CD4-positive, alpha-beta memory T cell (primary cell): ENCODE measurements at places on chromosomes 7 and 10.

DNA sequence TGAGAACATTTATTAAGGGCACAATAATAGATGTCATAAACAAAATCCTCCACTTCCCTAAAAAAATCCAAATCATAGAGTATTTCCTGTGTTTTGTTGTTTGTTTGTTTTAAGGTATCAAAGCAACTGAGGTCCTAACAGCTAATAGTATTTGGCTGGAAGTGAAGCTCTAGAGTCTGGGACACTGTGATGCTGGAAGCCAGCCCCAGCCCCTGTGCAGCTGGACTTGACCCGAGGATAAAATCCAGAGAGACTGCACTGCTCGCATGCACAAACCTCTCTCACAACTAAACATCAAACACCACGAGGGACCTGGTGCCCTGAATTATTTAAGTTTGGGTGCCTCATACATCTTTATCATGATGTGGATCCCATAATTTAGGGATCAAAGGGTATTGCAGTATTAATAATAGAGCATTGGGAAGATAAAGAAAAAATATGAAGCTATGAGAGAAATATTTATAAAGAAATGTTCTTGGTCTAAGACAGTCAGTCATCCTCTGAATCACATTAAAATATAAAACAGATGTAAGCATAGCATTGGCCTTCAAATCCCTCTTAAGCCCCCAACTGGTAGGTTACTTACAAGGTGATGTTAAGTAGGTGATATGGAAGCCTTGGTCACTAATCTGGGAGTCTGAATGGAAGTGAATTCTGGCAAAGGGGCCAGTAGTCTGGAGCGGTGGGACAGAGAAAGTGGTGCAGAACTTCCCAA lies 44.4 kb downstream of the CUBN start:
- DNase-seq, result no peak

GRCh38 chr7:46949270-46949931 lies 632.5 kb downstream of the TNS3 start:
- DNase-seq, result no peak

DNA sequence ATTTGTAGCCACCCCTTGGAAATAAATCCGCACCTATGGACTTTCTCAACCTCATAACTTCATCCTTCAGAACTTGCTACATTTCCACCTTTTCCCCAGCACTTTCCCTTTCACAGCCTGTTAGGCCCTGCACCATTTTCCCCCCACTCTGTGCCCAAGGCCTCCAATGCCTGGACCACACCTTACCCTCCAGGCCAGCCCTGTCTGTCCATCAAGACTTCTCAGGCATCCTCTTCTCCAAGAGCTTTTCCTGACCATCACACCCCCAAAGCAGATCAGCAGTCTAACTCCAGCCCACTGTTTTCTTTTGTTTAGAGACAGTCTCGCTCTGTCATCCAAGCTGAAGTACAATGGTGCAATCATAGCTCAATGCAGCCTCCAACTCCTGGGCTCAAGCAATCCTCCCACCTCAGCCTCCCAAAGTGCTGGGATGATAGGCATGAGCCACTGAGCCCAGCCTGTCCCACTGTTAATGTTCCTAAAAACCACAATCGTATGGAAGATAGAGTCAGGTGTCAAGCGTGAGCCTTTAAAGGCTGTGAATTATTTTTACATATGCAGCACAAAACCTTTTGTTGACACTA lies 116.8 kb downstream of the PARD3 start:
- no peak for DNase-seq

- peak; percentile 40 for DNase-seq
Observed at GRCh38 chr7:91940171-91940570, 491 bp upstream of the AKAP9 start.

DNA sequence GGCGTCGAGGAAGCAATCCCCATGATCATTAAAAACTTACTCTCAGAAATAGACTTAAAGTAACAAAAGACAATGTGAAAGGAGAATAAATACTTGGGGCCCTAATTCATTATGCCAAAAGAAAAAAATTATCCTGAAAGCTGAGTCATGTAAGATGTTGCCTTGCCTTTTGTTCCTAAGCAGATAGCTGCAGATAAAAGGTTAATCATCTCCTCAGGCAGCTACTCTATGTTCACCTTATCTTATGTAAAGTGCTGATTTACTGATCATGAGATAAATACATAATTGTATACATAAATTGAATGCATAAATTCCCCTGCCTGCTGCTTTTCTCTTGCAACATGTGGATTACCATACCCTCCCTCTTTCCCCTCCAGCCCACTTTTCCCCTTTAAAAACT lies 28.1 kb upstream of the CREB3L2 start:
- no peak for DNase-seq

DNA sequence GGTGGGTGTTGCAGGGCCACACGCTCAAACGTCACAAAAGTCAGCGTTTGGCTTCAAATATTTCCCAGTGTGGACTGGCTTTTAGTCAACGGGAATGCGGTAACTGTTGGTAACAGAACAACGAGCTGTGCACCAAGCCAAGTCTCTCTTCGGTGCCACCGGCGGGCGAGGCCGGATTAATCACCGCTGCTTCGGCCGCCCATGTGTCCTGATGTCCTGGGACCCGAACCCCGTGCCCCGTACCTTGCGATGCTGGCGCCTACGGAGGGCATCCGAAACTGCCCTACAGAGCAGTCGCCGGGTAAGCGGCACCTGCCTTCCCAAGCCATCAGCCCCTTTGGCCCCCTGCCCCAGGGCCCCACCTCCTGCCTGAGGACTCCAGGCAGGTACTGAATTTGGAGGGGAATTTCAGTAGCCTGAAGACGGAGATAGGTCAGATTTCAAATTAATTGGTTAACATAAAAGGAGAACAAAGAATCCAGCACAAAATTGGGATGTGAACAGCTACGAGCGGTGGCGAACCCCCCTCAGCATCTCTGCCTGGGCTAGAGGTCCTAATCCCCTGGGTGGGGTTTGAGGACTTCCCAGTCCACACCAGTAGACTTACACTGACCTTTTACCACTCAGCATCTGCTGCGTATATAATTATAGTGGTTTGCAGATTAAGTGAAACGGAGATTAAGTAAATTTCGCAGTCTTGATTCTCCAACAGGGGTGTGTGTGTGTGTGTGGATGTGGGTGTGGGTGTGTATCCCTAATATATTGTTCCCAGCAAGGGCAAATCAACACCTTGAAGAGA lies at the start of gene LRRC72:
Gene LRRC72, plus strand, starts transcription at position 84 of the 799 bp plus-strand sequence. Its CDS starts 128 bp downstream, at position 212.
- DNase-seq, result no peak

GRCh38 chr7:94249631-94250030 lies 145.1 kb upstream of the COL1A2 start:
- DNase-seq, result no peak

DNA sequence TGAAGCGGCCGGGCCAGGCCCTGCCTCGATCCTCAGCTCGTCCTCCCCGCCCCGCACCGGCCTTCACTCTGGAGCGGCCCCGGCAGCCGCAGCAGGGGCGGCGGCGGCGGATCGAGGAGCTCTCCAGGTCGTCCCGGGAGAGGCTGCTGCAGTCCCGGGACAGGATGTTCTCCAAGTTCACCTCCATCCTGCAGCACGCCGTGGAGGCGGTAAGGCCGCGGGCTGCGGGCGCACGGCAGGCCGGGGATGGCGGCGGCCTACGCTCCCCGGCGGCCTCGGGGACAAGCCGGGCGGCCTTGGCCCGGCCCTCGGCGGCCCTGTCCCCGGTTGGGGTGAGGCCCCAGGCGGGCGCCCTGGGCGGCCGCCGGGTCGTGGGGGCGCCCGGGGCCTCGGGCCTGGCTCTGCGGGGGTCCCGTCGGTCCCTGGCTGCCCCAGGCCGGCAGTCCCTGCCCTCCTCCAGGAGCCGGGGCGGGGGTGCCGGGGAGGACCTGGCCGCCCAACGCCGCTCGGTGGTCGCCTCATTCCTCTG lies 399 bp downstream of the FHIP2A start:
- DNase-seq, result no peak

- DNase-seq, result no peak
Observed at GRCh38 chr7:107390916-107391315, 78.9 kb upstream of the GPR22 start.

- DNase-seq, result no peak
Observed at GRCh38 chr7:38306171-38306570, 32.7 kb upstream of the TARP start.

DNA sequence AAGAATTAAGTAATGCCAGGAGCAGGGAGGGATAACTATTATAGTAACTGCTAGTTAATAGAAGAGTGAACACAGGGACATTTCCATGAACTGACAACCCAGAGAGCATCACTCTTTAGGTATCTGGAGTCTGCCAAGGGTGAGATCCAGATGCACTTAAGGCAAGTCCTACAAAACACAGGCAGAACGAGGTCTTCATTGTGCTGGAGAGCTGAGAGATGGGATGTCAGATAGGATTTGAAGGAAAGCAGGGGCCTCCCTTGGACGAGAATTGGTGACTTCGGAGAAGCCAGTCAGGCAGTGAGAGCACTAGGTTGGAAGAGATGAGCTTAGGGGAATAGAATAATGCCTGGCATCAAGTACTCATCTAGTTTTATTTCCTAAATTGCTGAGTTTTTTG lies 684.5 kb downstream of the GATA3 start:
- DNase-seq, result no peak

- no peak for DNase-seq
Observed at GRCh38 chr10:11958956-11959355, 83.7 kb downstream of the UPF2 start.

DNA sequence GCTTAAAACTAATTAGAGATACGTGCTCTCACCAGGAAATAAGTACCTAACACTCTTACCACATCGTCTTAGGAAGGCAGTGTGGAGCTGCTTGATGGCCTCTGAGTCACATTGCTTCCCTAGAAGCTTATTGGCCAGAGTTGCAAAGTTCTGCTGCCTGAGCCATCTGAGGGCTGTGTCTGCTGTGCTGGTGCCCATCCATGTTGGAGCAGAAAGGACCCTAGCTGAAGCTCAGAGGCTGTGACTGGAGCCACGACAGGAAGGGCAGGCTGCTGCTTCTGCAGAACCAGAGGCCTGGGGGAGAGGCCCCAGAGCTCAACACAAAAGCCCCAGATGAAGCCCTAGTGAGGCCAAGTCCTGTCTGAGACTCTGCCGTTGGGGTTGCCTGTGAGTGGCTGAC lies 64.8 kb upstream of the IGFBP3 start:
- no peak for DNase-seq

DNA sequence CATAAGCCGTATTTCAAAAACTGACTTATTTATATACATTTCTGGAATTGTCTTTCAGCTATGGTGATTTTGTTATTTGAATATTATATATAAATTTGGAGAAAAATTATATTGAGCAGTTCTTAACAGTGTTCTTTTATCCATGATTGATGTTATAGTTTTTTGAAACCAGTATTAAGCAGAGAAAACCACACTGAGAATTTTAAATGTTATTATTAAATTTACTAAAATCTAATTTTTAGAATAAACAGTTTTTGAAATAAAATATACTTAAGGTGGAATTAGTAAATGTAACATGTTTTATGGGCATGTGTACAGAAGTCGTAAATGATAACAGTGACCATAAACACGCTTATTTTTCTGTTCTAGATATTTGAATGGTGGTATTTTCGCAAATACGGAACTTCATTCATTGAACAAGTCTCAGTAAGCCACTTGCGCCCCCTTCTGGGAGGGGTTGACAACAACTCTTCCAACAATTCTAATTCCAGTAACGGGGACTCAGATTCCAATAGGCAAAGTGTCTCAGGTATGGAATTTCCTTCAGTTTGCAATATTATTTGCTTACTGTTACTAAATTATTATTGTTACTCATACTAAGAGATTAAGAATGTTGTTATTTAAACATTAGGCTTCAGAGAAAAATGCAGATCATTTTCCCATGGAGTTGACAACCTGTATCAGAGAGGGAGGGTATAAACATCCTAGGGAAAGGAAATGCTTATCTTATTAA lies 166.1 kb downstream of the ST7 start:
- peak; percentile 68 for DNase-seq

GRCh38 chr7:8176370-8177081 lies 85.4 kb downstream of the ICA1 start:
- DNase-seq, result peak; percentile 65

GRCh38 chr7:23715099-23715498 lies 5.1 kb downstream of the STK31 start:
- no peak for DNase-seq

GRCh38 chr7:115749924-115750323 lies 280.6 kb downstream of the TFEC start:
- DNase-seq, result no peak

DNA sequence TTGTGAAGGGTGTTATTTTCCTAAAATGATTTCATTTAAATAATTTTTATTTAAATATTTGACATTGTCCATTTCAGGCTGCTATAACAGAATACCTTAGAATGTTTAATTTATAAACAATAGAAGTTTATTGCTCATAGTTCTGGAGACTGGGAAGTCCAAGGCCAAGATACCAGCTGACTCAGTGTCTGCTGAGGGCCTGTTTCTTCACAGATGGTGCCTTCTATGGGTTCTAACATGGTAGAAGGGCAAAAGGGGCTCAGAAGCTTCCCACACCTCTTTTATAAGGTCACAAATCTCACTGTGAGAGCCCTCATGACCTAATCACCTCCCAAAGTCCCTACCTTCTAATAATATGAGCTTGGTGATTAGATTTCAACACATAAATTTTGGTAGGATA lies 50.7 kb downstream of the MTURN start:
- no peak for DNase-seq

DNA sequence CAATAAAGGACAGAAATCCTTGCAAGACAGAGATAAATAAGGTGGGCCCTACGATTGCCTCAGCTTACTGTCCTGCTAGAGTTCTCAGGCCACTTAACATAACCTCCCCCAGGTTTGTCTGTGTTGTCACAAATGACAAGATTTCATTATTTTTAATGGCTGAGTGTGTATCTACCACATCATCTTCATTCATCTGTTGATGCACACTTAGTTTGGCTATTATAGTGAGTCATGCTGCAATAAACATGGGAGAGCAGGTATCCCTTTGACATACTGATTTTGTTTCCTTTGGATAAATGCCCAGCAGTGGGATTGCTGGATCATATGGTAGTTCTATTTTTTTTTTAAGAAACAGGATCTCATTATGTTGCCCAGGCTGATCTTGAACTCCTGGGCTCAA lies 60.6 kb downstream of the PRTFDC1 start:
- DNase-seq, result no peak

GRCh38 chr10:116126239-116126638 lies 146.8 kb downstream of the GFRA1 start:
- DNase-seq, result no peak

- no peak for DNase-seq
Observed at GRCh38 chr10:110252151-110252550, 44.7 kb downstream of the MXI1 start.

DNA sequence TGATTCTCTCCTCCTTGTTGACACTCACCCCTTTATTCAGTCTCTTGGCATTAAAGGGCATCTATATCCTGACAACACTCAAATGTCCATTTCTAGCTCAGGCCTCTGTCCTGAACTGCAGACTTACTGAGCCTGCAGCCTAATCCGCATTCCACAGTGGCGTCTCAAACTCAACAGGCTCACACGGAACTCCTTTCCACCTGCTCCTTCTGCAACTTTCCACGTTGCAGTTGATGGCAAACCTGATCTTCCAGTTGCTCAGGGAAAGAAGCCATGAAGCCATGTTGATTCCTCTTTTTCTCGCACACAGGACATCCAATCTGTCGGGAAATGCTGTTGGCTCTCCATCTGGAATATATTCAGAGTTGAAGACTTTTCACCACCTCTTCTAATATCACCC lies 522.4 kb downstream of the CCSER2 start:
- no peak for DNase-seq

- DNase-seq, result no peak
Observed at GRCh38 chr10:110901954-110902819, 16.8 kb downstream of the BBIP1 start.
